ENCODE measurements at places on chromosomes 11 and 22.

GRCh38 chr22:24592851-24593558, at the start of gene LRRC75B:
Gene LRRC75B, minus strand, starts transcription at chr22:24593073. Its CDS starts 34 bp downstream, at chr22:24593039.
- DNase-seq, result no peak

DNA sequence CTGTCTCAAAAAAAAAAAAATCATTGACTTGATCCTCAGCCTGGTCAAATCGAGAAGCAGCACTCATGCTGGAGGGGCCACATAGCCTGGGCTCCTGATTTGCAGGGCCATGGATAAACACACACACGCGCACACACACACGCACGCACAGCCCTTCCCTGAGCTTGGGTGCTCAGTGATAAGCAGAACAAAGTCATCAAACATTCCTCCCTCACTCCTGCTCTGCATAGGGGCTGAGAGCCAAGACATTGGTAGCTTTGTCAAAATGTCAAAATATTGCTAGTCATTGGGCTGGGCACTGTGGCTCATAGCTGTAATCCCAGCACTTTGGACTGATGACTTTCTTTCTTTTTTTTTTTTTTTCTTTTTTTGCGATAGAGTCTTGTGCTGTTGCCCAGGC, 34.0 kb upstream of the A4GALT start:
- no peak for DNase-seq

GRCh38 chr11:125146232-125146631, 18.3 kb upstream of the PKNOX2 start:
- no peak for DNase-seq

- DNase-seq, result no peak
Observed at GRCh38 chr11:77506857-77507256, 33.0 kb upstream of the PAK1 start.

GRCh38 chr22:50302564-50302963, 4.9 kb downstream of the PLXNB2 start:
- DNase-seq, result no peak

- no peak for DNase-seq
Observed at GRCh38 chr11:69153661-69154060, 2.1 kb upstream of the SMIM38 start.

- DNase-seq, result no peak
Observed at GRCh38 chr11:105870516-105871113, 151.4 kb downstream of the MSANTD4 start.

GRCh38 chr11:92911478-92911877, 58.0 kb upstream of the MTNR1B start:
- no peak for DNase-seq

DNA sequence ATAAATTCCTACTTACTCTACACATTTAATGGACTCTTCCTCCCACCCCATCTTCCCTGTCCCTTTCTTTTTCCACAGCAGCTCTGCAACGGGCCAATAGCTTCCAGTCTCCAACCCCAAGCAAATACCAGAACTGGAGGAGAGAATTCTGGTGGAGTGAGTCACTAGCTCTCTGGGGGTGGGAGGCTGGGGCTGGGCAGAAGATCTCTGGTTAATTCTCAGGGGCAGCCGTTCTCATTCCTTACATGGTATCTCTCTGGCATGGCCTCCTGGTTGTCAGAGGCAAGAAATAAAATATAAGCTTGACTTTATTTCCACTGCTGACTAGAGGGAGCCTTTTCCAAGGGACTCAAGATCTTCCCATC, 90.4 kb upstream of the PARVA start:
- DNase-seq, result no peak

DNA sequence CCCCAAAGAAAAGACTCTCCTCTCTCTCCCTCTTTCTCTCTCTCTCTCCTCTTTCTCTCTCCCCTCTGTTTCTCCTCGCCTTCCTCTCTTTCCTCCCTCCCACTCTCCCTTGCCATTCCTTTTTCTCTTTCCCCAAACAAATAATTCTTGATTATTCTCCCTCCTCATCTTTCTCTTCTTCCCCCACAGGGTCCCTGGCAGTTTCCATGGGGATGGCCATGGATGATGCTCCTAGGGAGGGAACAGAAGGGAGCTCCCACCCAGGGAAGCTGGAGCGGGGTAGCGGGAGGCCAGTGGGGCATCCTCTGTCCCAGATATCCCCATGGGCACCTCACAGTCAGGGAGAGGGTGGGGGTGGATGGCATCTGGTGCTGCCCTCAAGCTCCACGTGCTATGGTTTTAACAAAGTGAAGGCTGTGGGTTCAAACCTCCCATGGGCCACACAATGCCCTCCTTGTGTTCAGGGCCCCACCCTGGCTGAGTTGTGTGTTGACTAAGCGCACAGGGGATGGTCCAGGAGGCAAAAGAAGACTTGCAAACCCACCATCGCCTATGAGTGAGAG, 266.4 kb downstream of the BUD13 start:
- DNase-seq, result no peak

- no peak for DNase-seq
Observed at GRCh38 chr22:26075251-26075650, 94.0 kb upstream of the SEZ6L start.

- no peak for DNase-seq
Observed at GRCh38 chr22:42622061-42622710, 7.5 kb upstream of the POLDIP3 start.

- DNase-seq, result no peak
Observed at GRCh38 chr11:2778630-2779498, 79.1 kb upstream of the KCNQ1OT1 start.

DNA sequence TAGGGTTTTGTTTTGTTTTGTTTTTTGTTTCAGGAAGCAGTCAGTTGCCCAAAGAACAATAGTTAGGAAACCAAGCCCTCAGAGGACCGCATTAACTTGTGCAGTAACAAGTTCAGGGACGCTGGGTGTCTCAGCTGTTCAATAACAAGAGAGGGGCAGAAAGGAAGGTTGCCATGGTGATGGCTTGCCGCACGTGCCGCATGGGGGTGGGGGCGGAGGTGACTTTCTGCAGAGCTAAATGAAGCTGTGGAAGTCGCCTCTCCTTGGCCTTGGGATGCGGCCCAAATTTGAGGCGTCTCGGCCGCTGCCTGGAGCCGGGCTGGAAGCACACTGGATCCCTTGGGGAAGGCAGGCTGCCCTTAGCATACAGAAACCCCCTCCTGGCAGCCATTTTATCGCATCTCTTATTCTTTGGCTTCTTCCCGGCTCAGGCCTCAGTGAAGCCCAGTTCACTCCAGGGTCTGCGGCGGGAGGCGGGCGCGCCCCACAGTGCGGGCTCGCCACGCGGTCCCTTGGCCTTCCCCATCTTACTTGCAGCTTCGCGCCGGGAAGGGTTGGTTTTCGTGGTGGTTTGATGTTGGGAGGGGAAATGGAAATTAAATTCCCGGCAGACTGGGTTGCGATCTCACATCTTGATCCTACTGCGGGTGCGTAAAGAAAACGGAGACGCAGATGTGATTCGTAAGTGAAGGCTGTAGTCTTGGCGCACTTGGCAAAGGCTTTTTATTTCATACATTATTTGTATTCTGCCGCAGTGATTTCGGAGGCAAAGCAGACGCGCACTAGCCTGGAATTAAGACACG, 94.3 kb downstream of the SLC17A6 start:
- DNase-seq, result no peak

DNA sequence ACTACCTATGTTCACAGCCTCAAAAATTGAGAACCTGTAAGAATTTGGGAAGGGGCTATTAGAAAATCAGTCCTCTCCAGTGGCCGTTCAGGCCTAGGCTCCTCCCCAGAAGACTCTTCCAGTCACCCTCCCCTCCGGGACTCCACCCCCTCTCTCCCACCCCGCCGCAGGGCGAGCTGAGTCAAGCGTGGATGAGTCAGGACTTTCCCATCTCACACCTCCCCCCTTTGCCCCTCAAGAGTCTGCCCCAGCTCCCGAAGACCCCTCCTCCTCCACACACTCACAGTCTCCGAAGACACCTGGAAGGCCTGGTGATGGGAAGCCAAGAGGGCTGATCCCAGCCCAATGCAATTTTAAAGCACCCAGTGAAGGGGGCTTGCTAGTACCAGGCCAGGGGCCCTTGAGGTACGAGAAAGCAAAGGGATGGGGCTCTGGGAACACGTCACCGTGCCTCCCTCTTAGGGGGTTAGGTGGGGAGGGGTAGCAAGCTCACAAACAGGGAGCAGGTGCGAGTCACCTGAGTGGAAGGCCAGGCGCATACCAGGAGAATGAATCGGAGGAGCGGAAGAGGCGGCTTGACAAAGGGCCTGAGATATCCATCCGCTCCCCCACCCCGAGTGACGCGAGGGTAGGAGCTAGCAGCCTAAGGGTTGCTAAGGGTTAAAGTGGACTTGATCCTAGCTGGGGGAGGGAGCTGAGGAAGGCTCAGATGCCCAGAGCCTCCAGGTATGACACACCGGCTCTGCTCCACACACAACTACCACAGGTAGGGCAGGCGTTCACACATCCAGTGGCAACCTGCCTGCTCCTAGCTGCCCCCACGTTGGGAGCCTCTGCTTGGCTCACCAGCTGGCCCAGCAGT, 13.6 kb downstream of the BCL9L start:
- peak; percentile 79 for DNase-seq

Data from stimulated activated CD8-positive, alpha-beta memory T cell treated with anti-CD3 and anti-CD28 coated beads, Interleukin-15, amount 100 ng/mL, for 4 hours (primary cell).